ENCODE measurements at places on chromosomes 13 and 19.

DNA sequence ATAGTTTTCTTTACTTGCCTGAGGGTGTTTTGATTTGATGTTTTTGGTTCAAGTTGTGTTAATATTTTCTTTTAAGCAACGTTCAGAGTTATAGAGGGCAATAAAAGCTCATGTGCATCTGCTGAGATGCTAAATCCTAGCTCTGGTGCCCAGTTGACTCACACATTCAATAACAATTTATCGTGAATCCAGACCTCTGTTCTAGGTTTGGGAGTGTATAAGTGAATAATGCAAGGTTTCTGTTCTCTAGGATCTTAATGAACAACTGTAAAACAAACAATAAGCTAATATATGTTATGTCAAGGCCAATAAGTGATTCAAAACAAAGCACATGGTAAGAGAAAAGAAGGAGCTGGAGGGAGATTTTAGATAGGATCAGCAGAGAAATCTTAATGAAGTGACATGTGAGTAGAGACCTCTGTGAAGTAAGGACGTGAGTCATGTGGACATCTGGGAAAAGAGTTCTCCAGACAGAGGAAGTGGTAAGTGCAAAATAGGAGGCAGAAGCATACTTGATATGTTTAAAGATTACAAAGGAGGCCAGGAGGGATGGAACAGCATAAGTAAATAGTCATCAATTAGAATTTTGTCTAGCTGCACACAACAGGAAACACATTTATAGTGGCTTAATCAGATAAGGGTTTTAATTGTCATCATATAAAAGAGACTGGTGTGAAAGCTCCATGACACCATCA is 278.5 kb upstream of the HTR2A start:
- DNase-seq = no peak

DNA sequence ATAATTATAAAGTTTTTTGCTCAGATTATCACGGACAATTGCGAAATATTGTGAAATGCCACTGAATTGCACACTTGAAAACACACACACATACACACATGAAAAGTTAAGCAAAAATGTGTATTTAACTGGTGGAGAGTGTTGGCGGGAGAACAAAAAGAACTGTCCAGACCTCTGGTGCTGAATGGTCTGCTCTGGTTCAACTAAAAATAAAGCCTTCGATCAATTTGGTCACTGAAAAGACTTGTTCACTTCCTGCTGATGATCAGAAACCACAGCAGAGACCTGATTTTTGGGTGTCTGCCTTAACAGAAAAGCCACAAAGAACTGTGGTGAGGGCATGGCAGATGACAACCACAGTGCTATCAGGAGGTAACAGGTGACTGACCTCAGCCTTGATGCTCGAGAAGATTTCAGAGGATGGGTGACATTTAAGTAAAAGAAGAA is 4.0 kb upstream of the IGFL1 start:
- DNase-seq = no peak

GRCh38 chr19:45834970-45835369 is 19.9 kb upstream of the RSPH6A start:
- DNase-seq = no peak

DNA sequence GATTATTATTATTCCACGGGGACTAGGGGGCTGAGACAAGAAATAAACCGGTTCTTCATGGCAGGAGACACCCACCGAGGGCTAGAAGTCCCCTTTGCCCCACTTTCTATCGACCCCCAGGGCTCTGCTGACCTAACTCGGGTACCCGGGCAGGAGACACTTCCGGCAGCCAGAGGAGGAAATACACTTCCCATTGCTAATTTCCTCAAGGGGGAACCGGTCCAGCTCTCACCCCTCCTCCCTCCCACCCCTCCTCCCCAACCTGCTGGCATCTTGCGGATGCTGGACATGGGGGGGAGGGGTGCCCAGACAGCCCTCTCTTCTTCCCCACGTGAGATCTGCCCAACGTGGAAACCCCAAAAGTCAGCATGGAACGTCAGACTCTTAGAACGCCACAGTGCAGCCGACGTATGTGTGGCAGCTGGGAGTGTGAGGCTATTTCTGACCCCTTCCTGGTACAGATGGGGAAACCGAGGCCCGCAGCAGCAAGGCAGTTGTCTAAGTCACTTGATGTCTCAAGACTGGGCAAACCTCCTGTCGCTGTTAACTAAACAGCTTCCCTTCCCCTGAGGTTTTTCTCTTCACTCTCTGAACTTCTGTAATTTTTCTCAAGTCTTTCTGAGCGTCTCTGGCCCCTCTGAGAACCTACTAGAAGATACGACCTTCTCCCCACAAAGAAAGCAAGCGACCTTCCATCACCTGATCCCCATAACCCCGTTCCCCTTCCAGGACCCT is 3.6 kb downstream of the GPR4 start:
- no peak for DNase-seq

GRCh38 chr19:12778905-12779161 is 3.5 kb upstream of the HOOK2 start:
- no peak for DNase-seq

DNA sequence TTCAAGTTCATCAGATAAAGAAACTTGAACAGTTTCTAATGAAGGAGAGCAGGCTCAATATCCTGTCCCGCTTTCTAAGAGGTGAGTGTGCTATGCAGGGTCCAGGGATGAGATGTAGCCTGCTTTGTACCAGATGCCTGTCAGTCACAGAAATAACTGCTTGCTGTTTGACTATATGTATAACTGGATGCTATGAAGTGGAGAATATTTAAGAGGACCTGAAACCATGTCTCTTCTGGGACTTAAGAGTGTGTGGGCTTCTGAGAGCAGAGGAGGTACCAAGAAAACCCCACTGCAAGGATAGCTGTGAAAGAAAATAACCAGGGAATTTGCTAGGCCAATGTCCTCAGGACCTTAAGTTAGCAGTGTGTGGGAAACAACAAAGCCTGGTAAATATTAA is 246.3 kb upstream of the RFC3 start:
- DNase-seq = no peak

DNA sequence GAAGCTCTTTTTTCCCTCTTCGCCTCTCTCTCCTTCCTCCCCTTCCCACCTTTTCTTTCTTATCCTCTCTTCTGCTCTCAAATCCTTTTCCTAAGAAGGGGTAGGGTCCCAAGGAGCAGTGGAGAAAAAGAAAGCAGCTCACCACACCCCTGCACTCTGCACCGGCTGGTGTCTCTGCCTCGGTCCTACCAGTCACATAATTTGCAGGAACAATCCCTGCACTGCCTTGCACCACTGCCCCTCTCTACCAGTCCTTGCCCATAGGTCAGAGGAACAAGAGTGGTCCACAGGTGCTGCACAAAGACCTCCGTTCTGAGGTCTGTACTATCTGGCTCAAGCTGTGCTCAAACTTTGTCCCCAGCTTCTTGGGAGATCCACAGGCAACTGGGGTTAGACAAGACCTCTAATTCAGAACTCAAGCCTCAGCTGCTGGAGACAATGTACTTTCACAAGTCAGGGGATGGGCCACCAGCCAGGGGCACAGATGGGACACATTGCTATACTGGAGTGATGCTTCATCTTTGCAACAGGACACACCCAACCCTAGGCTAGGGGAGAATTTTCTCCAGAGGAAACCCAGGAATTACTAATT is 125.4 kb upstream of the ZNF507 start:
- DNase-seq = no peak

DNA sequence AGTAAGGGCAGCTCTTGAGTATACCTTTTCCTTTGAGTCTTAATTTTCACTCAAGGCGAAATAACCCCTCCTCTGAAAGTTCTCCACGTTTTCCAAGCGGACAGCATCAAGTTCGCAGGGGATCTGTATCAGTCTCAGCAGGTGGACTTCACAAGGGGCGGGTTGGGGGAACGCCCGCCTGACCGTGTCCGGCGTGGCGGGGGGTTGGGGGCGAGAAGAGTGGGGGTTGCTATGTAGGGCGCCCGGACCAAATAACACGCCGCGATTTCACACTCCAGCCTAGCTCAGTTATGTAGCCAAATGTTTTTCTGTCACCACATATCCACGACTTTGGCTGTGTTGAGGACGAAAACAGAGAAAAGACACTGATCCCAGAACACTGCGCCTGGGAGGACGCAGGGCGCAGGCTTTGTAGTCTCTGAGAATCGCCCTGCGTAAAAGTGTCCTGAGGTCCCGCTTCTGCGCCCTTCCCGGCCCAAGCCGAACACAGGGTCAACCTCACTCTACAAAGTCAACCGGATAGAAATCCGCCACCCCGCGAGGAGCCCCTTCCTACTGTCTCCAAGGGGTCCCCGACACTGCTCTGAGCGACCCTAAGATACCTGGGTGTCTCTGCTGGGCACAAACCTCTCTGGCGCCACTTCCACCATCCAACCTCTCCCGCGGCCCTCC is 524 bp downstream of the RUBCNL start:
- no peak for DNase-seq

- DNase-seq = no peak
These were observed 6.6 kb downstream of the SLITRK5 start for GRCh38 chr13:87677496-87678371.

- no peak for DNase-seq
These were observed 12.6 kb upstream of the DCLK1 start for GRCh38 chr13:36143738-36144137.

DNA sequence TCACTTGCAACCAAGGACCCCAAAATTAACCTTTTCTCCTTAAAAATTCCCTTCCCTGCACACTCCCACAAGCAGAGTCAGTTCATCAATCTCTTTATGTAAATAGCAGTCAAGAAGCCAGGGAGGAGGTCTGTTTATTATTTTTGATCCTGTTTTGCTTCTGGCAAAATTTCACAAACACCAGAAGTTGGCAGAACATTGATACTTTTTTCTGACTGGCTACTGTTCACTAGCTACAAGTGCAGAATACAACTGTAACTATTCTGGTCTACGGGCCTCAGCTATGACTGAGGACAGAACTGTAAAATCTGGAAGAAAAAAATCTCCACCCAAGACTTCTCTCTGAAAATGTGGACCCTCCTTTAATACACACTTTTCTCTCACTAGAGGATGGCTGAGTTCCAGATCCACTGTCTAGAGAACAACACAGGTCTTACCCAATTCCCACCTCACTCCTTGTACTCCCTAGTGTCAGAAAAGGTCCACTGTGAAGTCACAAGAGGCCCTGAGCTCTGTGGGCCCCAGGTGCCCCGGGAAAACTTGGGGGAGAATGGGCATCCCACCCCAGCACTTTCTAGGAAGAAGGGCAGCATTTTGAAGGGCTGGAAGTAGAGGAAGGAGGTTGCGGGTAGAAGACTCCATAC is 14.5 kb downstream of the STARD13 start:
- DNase-seq = no peak

DNA sequence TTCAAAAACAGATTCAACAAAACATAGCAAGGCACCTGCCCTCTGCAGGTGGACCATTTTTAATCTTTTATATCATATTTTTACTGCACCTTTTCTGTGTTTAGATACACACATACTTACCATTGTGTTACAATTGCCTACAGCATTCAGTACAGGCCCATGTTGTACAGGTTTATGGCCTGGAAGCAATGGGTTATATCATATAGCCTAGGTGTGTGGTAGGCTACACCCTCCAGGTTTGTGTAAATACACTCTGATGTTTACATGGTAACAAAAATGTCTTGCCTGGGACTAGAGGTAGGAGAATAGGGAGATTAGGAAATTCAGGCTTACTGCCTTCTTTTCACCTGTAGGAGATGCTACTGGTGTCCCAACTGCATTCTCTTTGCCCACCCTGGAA is 8.2 kb upstream of the UBAC2 start:
- no peak for DNase-seq

GRCh38 chr19:32647361-32647760 is 27.6 kb downstream of the ANKRD27 start:
- DNase-seq = no peak

GRCh38 chr13:54841682-54842081 is 1813.1 kb downstream of the OLFM4 start:
- no peak for DNase-seq

Data from stimulated activated CD8-positive, alpha-beta memory T cell treated with anti-CD3 and anti-CD28 coated beads, Interleukin-15, amount 100 ng/mL, for 48 hours (primary cell).